NCI-H187 (cell line): ENCODE measurements at places on chromosomes 6 and 20.
A peak's percentile ranks its signal among the peaks of the same experiment; 100 is the strongest.

- no peak for DNase-seq
Measured at GRCh38 chr6:14020551-14020950, 95.8 kb downstream of the RNF182 start.

GRCh38 chr6:106617302-106617701 is 12.0 kb downstream of the RTN4IP1 start:
- no peak for DNase-seq

- no peak for DNase-seq
Measured at GRCh38 chr6:147077251-147077650, 127.0 kb upstream of the STXBP5 start.

GRCh38 chr6:135212935-135213334 is 31.8 kb downstream of the MYB start:
- DNase-seq, result no peak

- DNase-seq, result no peak
Measured at GRCh38 chr20:16475225-16475624, 98.0 kb downstream of the KIF16B start.

DNA sequence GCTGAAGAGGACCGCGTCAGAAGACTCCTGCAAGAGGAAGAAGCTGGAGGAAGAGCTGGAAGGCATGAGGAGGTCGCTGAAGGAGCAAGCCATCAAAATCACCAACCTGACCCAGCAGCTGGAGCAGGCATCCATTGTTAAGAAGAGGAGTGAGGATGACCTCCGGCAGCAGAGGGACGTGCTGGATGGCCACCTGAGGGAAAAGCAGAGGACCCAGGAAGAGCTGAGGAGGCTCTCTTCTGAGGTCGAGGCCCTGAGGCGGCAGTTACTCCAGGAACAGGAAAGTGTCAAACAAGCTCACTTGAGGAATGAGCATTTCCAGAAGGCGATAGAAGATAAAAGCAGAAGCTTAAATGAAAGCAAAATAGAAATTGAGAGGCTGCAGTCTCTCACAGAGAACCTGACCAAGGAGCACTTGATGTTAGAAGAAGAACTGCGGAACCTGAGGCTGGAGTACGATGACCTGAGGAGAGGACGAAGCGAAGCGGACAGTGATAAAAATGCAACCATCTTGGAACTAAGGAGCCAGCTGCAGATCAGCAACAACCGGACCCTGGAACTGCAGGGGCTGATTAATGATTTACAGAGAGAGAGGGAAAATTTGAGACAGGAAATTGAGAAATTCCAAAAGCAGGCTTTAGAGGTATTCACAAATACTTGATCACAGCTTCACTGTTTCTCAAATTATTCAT is 8.9 kb upstream of the SNRNP48 start:
- no peak for DNase-seq

- DNase-seq, result peak; percentile 60
Measured at GRCh38 chr20:52201395-52201794, 9.8 kb upstream of the ZFP64 start.

GRCh38 chr20:37123441-37123840 is 27.6 kb upstream of the RBL1 start:
- DNase-seq, result no peak

- no peak for DNase-seq
Measured at GRCh38 chr6:124917769-124918168, 44.5 kb upstream of the RNF217 start.

DNA sequence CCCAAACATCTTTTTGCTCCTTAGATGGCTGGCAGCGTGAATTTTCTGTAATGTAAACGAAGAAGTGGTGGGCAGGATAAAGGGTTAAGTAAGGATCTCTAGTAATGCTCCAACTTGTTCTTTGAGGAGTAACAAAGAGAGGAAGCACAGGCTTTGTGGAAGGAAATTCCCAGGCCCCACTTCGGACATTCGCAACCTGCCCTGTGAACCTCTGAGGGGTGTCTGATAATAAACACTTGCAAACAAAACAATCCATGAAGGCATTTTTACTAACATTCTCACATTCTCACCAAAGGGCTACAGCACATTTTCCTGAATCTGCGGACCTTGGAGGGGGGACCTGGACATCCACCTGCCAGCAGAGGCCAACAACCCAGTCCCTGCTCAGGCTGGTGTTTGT is 25.8 kb upstream of the ADGRF5 start:
- DNase-seq, result no peak

DNA sequence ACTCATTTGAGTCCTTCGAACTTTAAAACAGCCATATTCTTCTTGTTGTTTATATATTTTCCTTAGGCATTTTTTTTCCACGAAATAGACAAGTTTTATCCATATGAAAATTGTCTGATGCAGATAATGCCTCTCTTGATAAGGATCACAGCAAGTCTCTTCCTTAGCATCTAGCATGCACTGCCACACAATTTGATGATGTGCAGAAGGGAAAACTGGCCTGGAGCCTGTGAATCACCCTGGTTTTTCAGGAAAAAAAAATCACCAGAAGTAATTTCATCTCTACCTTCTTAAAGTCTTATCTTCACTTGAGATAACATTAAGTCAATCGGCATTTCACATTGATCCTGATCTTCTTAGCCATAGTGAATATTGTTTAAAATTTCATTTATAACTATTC is 199.8 kb downstream of the TENT5A start:
- no peak for DNase-seq

DNA sequence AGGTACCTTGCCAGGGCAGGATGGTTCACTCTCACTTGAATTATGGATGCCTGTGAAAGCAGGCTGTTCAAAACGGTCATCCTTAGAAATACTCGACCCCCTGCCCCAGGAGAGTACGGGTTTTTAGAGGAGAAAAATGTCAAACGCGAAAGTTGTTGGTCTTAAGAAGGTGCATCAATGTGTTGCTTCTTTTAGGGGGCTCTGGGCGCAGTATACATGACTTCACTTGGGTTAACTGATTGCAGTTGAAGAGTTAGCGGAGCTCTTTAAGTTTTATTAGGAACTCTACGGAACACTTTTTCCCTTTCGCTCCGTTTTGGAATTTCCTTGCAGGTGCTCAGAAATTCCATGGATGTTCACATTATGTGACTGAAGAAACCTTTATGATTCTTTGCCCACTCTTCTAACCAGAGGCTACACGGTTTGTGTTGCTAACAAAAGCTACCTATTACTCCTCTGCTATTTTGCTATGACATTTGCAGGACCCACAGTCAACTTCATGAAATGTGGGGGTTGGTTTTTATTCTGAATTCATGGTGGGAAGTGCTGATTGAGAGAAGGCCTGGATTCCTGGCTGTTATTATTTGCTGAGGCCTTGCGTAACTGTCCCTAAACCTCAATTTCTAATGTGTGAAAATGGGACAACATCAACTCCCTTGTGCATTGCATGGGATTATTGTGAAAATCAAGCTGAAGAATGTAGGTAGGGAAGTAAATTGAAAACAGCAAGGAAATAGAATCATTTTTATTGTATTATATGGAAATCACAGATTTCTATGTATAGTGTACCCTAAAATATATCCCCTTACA is 845 bp downstream of the ENPP1 start:
- no peak for DNase-seq

DNA sequence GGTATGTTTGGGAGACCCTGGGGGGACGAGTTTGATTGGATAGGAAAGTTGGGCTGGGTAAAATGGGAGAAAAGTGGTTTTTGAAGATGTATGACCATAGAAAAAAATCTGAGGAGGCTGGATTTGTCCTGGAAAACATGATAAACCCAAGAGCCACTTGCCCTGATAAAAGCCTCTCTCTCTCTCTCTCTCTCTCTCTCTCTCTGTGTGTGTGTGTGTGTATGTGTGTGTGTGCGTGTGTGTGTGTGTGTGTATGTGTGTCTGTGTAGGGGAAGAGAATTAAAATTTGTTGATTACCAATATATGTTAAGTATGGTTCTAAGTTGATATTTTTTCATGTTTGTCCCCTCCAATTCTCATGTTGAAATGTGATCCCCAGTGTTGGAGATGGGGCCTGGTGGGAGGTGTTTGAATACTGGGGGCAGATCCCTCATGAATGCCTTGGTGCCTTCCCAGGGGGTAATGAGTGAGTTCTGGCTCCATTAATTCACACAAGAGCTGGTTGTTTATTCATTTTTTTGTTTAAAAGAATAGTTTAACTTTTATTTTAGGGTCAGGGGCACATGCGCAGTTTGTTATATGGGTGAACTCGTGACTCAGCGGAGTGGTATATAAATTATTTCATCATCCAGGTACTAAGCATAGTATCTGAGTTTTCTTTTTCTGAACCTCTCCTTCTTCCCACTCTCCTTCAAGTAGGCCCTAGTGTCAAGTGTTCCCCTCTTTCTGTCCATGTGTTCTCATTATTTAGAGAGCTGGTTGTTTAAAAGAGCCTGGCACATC is 208.8 kb downstream of the TFAP2B start:
- DNase-seq, result no peak

DNA sequence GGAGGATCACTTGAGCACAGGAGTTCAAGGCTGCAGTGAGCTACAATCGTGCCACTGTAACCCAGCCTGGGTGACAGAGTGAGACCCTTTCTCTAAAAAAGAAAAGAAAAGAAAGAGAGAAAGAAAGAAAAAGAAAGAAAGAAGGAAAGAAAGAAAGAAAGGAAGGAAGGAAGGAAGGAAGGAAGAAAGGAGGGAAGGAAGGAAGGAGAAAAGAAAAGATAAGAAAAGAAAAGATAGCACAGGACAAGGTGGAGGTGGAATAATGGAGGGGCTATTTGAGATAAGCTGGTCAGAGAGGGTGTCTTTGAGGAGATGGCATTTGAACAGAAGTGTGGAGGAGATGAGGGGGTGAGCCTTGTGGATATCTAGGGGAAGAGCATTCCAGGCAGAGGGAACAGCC is 2.7 kb upstream of the PDRG1 start:
- no peak for DNase-seq

DNA sequence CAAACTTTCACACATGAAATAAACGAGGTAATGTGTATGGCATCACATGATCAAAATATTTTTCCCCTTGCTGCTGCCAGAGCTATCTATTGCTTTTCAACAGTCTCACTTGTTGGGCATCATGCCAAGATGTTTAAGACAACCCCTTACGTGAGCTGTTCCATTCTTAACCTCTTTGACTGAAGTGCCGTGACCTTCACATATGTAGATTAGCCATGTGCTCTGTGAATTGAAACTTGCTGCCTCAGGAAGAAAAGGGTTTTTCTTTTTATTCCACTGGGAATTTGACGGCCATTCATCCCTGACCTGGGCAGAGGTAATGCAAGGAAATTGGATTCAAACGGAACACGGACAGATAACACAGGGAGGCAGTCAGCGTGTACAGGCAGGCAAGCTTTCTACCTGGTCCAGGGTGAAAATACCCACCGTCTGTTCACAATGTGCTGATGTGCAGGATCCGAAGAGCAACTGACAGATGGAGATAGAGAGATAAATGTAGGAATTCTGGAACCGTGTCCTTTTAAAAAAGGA is 14.2 kb downstream of the ARID1B start:
- DNase-seq, result peak; percentile 85

GRCh38 chr20:3846740-3847428 is at the start of gene MAVS:
TSS of gene MAVS (plus strand) at chr20:3846834. CDS start at chr20:3854625, 7,791 bp downstream.
- peak; percentile 87 for DNase-seq

DNA sequence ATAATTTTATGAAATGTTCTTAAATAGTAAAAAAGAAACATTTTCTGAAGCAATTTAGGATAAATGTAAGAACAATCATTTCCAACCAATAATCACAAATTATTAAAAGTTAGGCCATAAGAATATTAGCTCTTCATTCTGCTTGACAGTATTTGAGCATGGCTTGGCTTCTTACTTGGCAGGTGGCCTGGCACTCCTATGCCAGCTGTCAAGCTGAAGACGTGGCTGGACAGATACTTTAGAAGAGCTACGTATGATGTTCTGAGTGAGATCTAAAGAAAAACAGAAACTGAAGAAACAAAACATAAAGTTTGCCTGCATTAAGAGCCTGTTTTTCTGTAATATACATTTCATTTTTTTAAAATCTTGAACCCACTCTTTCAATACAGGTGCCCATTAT is 438.9 kb downstream of the GRIK2 start:
- no peak for DNase-seq
